ENCODE measurements at places on chromosomes 7 and 10.
A peak's percentile ranks its signal among the peaks of the same experiment; 100 is the strongest.

DNA sequence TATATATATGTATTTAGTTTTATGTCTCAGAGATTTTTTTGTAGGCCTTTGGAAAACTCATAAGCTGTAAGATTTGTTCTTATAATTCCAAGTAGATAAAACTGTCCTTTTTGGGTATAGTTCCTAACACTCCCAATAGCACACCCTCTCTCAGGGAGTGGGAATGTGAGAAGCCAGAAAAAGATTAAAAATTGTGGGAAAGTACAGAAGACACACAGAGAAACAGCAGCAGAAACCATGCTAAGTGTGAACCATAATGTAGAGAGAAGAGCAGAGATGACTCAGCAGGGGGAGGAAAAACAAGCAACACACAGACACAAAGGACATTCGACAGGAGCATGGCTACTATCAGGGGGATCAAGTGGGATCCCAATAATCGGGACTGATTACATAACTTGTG is 401.6 kb downstream of the MAGI2 start:
- no peak for DNase-seq

DNA sequence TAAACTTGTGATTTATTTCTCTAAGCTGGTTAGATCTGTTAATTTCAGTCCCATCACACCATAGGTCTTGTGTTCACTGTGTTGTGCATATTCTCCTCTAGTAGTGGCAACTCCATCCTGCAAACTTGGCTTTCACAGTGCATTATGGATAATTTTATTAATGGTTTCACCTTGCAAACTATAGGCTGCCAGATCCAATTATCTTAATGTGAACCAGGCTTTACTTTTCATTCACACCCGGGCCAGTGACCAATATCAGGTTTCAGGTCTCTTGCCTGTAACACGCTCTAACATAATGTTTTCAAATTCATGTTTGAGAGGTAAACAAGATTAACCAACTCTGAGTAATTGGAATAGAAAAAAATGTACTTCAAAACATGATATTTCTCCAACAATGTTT is 1293.0 kb downstream of the REEP3 start:
- DNase-seq = no peak

DNA sequence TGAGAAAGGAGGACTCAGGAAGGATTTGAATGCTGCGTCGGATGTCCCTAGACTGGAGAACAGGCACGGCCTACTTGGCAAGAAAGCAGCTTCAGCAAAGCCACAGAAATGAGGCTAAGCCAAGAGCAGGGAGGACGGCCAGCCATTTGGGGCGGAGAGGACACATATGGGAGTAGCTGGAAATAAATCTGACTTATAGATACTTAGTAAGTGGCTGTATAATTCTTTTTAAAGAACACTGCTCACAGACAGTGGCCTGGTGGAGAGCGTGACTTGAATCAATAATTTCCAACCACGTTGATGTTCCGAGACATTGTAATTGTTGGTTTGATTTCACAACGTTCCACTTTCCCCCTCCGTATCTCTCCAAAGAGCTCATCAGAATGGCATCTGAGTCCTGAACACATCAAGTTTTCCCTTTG is 67.7 kb upstream of the JCAD start:
- no peak for DNase-seq

DNA sequence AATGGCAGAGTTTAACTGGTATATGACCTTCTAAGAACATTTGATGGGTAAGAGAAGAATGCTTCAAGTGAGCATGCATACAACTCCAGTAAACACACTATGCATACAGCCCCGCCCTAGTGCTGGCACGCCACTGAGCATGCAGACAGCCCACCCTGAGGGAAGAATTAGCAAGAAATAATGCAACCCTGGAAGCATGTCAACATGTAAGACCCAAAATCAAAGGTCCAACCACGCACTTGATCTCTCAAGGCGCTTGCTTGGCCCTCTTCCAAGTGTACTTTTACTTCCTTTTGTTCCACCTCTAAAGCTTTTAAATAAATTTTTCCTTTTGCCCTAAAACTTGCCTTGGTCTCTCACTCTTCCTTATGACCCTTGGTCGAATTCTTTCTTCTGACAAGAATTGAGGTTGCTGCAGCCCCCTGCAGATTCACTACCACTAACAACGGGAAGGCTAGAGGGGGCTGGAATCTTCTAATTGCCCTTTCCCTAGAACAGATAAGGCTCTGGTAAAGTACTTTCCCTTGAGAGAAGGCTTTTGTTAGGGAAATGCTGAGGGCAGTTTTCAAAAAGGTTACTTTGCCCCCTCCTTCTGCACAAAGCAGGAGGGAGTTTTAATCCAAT is 3.4 kb downstream of the FAM24B start:
- no peak for DNase-seq

DNA sequence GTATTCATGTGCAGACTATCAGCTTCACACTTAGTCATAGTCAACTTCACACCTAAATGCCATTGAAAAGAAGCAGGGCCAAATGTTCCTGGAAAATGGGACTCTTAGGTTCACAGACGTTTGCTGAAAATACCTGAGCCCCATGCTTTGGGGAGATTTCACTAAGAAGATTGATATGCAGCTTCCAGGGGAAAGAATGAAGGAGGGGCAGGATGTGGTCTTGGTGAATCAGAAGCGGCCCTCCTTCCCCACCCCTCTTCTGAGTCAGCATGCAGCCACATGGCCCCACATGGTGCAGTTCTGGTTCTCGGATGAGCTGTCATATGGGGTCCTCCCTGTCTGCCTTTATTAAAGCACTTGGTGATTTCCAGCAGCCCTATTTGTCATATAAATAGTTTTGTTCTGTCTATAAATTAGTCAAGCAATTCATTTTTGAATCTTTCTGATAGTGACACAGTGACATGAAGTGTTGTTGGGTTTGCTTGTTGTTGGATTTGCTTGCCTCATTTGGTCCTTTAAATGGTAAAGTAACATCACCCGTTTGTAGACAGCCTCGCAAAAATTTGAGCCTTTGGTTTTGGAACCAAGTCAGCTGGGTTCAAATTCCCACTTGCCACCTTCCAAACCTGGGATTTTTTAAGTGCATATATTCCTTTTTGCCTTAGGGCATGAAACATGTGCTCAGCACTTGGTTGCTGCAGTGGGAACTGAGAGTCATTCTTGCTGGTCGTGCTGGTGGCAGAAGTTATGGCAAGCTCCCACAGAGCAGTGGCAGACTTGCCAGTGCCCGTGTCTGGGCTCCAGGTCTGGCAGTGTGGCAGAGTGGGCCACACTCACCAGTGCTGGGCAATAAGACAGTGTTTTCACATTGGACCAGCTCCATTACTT is 68.1 kb upstream of the CDK6 start:
- DNase-seq = peak; percentile 67

- no peak for DNase-seq
Measured at GRCh38 chr10:28217848-28218247, 85.0 kb downstream of the MPP7 start.

DNA sequence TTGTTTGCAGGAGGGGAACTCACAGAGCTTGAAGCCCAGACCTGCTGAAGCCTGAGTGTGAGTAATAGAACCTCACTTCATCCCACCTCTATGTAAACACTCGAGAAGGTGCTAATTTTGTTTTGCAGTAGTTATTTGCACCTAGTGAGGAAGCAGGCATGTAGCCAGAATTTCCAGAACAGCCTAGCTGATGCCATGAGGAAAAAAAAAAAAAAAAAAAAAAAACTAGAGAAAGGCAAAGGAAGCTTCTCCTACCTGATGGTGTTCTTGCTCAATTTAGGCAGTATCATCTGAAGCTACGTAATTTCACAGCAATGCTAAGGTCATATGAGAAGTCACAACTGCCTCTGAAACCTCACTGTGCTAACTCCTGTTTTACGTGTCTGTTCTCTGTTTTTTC is 13.6 kb upstream of the GPR37 start:
- DNase-seq = no peak

- no peak for DNase-seq
Measured at GRCh38 chr10:35079265-35079664, 10.9 kb downstream of the CUL2 start.

DNA sequence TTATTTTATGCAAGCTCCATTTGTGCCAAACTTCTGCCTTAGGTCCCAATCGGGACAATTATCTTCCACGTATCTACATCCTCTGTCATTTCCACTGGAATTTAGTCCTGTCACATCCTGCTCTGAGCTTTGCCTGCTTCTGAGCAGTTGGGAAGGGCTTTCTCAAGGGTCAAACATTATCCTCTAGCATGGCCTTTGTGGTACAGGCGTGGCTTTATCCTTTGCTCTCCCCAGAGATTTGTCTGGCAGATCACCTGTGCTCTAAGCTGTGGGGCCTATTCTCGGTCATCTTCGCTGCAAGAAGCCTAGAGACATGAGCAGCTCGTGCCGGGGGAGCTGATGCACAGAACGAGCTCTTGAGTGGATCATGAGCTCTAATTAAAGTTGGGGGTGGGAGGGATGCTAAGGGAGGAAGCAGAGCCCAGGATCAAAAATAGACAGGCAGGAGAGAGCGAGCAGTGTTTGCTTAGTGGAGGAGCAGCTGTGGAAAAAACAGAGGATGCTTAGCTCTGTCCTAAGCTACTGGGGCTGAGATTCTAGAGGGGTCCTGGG is 19.8 kb upstream of the TMEM273 start:
- DNase-seq = no peak

GRCh38 chr7:20188567-20188966 is 28.6 kb downstream of the MACC1 start:
- no peak for DNase-seq

DNA sequence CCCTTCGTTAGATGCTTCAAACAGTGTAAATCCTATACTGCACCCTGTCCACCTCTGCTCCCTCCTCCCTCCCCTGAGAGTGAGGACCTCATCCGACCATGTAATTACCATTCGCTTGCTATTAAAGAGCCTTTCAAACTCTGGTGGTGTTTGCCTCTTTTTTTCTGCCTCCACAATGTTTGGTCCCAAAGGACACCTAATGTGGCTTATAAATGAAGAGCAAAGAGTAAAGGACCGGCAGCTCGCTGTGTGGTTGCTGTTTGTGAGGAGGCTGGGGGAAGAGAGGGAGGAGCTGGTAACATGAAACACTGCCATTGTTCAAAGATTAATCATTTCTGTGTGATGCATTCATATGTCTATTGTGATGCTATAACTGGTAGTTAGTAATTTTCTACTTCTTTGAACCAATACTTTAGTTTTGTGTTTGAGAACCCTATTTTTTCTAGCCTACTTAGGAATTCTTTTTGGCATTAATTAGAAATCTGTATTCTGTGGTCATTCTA is 27.9 kb downstream of the MTURN start:
- DNase-seq = no peak

DNA sequence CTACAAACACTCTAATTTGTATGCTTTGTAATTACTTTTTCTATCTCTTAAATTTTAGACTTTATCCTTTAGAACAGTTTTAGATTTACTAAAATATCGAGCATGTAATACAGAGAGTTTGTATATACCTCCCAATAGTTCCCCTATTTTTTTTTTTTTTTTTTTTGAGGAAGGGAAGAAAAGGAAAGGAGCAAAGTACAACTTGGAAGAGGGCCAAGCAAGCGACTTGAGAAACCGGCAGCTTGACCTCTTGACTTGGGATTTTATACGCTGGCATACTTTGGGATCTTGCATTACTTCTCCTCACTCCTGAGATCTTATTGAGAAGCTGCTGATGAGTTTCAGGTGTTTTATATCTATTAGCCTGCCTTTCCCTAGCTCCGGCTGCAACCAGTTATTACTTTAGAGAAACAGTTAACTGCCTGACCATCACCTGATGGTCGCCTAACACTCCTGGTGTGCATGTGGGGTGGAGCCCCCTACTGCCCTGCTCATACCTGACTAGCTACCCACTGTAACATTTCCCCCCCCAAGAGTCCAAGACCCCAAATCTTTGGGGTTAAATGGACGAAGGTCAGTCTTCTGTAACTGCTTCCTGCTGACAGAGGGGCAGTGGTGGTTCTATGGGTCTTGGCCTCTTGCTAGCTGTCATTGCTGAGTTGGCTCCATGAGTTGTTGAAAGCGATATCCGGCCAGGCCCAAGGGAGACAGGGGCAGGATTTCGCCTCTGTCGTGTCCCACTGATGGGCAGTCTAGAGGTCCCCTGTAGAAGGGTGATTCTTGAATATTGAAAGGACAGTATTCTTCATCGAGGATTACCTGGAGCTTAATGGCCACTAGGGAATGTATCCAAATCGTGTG is 28.5 kb downstream of the MKLN1 start:
- no peak for DNase-seq

Measured in stimulated activated CD8-positive, alpha-beta memory T cell treated with anti-CD3 and anti-CD28 coated beads, Interleukin-12 subunit alpha, Interleukin-12 subunit beta, amount 100 ng/mL, for 1 hour (primary cell).